ENCODE measurements at places on chromosomes 1 and 21.

DNA sequence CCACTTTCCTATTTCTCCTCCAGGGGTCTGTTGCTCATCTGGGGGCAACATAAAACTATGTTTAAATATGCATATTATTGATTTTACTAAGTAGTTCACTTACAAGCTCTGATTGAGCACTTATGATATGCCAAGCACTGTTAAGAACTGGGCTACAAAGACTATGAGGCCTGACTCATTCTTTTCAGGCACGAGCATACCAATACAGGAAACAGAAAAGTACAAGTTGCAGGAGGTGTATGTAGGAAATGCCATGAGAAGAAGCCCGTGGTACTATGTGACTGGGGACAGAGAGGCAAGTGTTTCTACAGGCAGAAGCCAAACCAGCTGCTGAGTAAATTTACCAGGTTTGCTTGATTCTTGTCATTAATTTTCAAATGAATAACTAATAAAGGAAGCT lies 120.4 kb upstream of the PTGFR start:
- no peak for DNase-seq

DNA sequence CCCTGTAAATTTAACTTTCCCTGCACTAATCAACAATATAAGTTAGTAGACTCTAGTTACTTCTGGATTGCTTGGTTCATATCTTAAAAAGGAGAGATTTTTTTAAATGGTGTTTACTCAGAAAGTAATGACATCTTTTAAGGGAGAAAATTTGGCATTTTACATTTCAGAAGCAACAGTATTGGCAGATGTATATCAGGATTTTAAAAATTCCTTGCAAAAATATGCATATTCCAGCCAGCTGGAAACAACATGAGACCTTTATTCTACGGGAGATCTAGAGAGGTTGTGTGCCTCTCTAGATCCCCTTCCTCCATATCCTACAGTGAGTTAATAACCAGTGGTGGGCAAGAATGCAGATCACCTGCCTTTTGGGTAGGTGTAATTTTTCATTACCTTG lies 848.2 kb downstream of the USP25 start:
- no peak for DNase-seq

DNA sequence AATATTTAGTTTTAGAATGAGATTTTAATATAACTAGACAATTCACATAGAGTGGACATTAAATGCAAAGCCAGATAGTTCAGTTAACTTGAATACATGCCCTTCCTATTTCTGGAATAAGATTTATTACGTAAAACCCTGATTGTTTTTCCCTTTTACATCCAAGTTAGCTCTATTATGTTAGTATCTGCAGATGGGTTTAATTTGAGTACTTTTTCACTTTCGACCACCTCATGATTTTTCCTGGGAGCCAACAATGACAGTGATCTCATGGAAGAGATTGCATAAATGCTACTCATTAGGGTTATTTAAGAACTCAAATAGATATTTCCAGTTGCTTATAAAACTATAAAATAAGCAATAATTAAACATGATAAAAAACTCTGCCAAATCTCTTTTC lies 199.4 kb upstream of the PTGFR start:
- DNase-seq, result no peak

GRCh38 chr1:58781541-58782177 lies 2.2 kb downstream of the JUN start:
- DNase-seq, result peak; percentile 84

- DNase-seq, result no peak
Measured at GRCh38 chr1:182662121-182662890, 22.1 kb downstream of the RGS8 start.

- no peak for DNase-seq
Measured at GRCh38 chr1:180614730-180615129, 17.1 kb upstream of the XPR1 start.

GRCh38 chr21:43790010-43790524 lies 690 bp downstream of the RRP1 start:
- no peak for DNase-seq

DNA sequence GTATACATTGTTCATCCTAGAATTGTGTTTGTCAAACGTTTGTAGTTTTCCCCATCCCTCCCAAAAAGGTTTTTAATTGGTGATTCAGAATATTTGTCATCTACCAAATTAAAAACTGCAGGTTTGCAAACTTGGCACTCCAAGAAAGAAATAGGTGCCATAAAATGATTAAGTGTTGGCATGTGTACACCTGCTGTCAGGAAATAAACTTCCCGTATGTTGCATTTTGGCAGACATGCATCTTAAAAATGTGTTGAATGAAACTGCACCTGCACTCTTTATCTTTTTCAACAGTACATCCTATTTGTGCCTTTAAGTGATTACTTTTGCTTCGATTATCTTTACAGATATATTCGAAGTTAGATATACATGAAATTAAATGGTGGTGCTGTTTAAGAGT lies 7.3 kb downstream of the B3GALT2 start:
- DNase-seq, result no peak

DNA sequence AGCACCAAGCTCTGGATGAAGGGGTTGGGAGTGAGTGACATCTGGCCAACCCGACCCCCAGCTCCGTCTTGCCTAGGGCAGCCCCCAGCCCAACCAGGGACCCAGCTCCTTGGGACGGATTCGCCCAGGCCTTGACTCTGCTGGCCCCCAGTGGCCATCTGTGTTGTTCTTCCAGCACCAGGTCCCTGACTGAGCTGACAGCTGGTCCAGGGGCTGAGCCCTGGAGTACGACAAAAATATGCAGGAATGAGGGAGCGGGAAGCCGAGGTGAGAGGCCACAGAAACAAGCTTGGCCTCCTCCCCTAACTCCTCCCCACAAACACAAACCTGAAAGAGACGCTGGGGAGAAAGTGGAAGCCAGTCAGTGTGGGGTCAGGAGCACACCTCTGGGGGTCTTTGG lies 55.0 kb upstream of the PAX7 start:
- DNase-seq, result peak; percentile 73

DNA sequence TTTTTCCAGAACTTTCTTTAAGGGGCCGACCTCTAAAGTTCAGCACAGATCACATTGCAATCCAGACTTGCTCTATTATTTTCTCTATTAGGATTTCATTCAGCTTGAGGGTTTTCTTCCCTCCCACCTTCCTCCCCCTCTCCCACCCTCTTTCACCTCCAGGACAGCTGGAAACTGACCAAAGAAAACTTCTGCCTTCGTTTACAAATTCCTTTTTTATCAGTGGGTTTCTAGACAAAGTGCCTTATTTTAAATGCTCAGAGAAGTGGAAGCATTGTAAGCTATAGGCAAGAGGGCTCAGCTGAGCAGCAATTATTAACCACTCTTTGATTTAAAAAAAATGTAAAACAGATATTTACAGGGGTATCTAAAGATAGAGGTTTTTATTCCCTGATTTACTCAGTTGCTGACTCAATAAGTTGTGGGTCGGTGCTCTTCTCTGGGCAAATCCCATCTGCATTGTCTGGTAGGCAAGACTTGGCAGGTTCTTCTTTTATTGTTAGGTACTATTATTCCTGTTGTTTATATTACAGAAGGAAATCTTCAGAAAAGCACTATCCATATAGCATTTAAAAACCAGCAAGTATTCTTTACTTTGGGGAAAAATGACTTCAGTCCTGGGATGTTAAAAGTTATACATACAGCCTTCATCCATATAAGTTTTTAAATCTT lies 277.0 kb upstream of the C1orf105 start:
- no peak for DNase-seq

DNA sequence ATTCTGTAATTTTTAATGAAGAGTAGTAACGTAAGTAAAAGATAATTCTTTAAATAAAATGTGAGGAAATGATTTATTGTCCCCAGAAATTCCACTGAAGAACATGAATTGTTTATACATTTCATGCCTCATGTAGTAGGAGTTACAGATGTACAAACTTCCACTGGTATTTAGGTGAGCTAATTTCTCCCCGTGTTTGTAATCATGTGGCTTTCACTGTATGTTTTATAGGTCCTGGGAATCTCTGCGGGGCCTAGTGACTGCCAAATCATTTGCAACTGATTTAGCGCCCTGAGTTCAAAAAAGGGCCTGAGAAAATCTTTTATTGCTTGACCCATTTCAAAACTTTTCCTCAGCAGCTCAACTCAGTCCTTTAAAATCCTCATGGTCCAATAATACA lies 30.5 kb upstream of the FASLG start:
- DNase-seq, result no peak

- no peak for DNase-seq
Measured at GRCh38 chr1:181179987-181180365, 91.5 kb downstream of the IER5 start.

- no peak for DNase-seq
Measured at GRCh38 chr1:5885471-5886139, 106.6 kb downstream of the NPHP4 start.

- no peak for DNase-seq
Measured at GRCh38 chr1:90993245-90993644, 28.6 kb downstream of the ZNF644 start.

- no peak for DNase-seq
Measured at GRCh38 chr1:61424382-61424781, 300.6 kb downstream of the TM2D1 start.

- DNase-seq, result no peak
Measured at GRCh38 chr1:46086576-46086975, 45.9 kb downstream of the PIK3R3 start.

GRCh38 chr1:113593550-113594297 lies 165.6 kb downstream of the PHTF1 start:
- no peak for DNase-seq

DNA sequence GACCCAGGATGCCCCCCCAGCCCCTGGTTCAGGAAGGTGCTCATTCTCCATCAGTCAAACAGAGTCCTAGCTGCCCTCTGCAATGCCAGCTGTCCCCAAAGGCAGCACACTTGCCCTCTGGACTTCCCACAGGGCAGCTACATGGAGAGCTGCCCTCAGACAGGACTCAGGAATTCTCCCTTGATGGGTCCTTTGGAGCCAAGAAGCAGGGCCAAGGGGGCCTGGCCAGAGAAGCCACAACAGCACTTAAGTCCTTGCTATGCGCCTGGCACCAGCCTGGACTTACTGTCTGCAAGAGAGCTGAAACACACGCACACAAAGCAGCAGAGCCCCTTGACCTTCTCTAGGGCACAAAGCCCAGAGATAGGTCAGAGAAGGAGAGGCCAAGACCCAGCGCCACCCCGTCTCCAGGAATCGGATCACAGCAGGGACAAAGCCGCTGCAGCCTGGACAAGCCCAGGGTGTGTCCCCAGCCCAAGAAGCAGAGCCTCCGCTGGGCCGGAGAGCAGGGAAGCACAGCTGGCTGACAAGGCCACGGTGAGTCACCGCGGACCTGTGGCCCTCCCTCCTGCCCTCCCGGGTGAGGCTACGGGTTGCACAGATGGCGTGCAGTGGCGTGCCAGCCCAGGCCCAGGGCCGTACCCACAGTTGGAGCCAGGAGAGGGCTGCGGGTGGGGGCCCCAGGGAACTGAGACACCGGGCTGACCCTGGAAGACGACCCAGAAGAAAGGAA lies 1.7 kb downstream of the WNT9A start:
- peak; percentile 83 for DNase-seq

GRCh38 chr1:25118546-25118945 lies 113.8 kb downstream of the SYF2 start:
- no peak for DNase-seq

DNA sequence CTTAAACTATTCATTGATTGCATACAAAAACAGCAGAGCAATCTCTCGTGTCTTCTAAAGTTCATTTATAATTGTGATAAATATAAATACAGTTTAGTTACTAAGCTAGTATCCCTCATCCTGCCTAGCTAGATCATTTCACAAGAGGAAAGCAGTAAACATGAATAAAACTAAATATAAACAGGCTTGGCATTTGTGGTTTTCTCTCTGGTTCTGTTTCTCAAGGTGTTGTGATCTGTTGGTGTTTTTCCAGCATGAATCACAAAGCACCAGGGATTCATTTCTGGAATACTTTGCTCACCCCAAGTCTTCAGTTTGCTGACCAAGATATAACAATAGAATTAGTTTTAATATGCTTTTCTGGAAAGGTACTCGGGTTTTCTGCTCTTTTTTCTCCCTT lies 32.7 kb upstream of the GLIS1 start:
- no peak for DNase-seq

- no peak for DNase-seq
Measured at GRCh38 chr1:198072177-198072576, 84.6 kb upstream of the NEK7 start.

DNA sequence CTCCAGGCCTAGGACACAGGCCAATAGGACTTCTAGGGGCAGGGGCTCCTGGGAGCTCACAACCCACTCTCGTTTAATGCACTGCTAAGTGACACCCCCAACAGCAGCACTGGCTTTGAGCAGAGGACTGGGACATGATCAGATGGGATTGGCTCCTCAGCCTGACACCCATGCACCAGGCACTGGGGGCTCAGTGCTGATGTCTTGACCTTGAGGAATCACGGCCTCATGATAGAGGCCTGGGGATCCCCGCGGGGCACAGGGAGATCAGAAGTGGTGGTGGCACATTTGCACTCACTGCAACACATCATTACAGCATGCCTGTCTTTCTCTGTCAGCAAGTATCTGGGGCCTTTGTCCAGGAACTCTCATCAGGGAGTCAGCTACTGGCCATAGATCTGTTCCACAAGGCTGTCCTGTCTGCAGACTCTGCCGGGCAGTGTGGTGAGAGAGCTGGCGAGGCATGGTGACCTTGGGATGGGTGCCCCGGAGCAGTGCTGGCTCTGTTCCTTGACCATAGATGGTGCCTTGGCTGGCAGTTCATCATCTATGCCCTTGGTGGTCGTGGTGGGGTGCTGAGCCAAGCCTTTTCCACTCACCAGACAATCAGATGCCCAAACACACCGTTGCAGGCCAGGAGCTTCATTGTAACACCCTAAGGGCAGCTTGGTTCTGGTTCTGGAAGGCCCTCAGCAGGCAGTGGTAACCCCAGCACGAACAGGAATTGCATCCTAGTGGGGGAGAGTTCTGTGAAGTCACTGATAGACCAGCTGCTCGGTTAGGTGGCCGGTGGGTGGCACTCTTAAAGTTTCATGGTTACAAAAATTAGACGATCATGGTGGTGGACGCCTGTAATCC lies 22.2 kb upstream of the PARP1 start:
- DNase-seq, result no peak

GRCh38 chr21:41707960-41708330 lies 58.9 kb downstream of the RIPK4 start:
- DNase-seq, result no peak

DNA sequence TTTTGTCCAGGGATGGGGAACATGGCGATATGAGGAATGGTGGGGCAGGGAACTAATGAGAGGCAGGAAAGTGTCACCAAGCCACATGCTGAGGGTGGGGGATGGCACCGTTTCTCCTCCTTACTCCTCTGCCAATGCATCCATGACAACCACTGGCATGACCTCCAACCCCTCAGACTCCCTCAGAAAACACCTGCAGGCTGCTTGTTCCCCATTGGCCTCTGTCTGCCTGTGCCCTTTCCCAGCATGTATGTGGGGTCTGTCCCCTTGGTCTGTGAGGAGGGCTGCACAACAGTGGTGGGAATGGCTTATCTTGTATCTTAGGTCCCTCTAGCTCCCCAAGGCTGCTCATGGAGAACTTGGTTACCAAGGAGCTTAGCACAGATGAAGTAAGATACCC lies 137.2 kb upstream of the NGF start:
- DNase-seq, result no peak

- DNase-seq, result no peak
Measured at GRCh38 chr1:111603979-111604378, 15.6 kb upstream of the RAP1A start.
